Hepatocyte (in vitro differentiated cells): ENCODE measurements at places on chromosomes 2 and 18. TPM values are rescaled to one million over a fixed set of nuclear protein-coding genes. Genes with fewer than 3 reads are reported as not detected.

GRCh38 chr2:107218208-107218607, 332.2 kb upstream of the ST6GAL2 start:
- no peak for DNase-seq

Gene CDK15
- total RNA-seq: 0.80 and 4.0 TPM in 2 replicates

DNA sequence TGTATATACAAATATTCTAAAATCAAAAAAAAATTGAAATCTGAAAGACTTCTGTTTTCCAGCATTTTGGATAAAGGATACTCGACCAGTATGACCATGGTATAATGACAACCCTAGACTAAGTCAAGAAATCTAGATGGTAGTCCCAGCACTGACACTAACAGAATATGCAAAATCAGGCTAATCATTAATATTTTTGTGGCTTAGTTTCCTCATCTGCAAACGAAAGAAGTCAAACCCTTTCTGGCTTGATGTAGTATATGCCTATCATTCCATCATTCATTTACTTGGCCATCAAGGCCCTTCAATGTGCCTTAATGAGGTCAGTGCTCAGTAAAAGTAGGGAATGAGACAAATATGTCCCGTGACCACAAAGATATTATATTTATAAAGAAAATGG, 83.5 kb downstream of the NCKAP5 start:
- no peak for DNase-seq

- DNase-seq: no peak
Measured at GRCh38 chr18:21433436-21433835, 167.1 kb downstream of the ESCO1 start.

DNA sequence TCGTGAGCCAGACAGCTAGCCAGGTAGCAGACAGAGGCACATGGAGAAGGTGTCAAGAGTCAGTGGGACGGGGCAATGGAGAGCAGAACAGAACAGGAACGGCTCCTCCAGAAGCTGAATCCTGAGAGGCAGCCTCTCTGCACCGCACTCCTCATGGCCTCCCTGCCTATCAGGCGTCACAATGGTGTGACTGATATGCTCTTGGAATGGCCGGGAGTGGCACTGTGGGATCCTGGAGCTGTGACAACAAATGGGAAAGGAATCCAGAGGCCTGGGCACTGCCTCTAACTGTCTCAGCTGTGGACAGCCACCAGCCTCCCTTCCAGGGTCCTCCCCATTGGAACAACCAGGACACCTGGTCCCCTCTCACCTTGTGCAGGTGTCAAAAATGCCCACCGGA, 89.1 kb upstream of the ID2 start:
- DNase-seq: no peak

Gene ABHD3
- total RNA-seq: 51.6 and 60.1 TPM in 2 replicates

DNA sequence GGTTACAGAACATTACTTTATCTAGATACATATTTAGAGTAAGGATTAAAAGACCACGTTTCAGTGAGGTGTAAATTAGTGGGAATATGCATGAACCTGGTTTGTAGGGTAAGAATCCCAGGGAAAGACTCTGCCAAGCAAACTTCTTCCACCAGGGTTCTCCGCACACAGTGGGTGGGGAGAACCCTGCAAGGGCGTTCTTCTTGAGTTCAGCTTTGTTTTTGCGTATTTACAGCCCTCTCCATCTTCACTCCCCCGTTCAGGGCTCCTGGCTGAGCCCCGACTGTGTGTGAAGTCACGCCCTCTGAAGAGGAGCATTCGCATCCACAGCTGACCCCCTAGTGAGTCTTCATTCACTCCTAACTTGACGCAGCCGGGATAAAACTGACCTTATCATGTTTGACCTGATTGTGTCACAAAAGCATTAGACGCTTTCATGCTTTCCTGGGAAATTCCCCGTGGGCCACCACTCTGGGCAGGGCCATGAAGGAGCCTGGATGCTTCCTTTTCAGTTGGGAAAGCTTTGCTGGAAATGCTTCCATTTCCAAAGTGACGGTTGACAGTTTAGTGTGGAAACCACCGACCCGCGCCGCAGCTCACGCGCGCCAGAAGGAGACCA, 1.0 kb downstream of the ALKAL2 start:
- DNase-seq: peak; percentile 16

DNA sequence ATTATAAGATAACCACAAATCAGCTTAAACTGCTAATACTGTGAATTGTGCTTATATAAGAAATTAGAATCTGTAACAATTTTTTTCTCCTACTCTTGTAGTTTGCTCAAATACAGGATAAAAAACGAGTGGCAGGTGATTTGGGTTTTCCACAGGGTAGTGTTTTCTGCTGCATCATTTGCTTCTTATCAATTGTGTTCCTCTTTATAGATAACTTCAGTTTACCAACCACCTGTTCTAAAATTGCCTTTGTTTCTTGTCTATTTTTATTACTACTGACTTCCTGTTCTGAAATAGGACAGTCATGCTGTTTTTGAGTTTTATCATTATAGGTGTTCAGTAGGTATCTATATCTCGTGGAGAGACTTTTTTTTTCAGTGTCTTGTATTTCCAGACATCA, 56.9 kb downstream of the MFSD6 start:
- DNase-seq: no peak

GRCh38 chr2:160053946-160054345, 8.5 kb downstream of the PLA2R1 start:
- no peak for DNase-seq

DNA sequence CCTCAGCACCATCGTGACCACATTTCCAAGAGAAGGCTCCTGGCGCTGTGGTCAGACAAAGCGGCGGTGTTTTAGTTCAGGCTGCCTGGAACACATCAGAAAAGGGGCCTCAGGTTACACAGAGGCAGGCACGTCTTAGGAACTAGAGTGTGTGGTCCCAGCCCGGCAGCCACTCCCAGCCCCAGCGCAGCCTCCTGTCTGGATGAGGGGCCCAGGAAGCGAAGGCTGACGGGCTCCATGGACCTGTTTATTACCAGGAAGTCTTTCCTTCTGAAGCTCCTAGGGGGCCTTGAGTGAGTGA, 10.0 kb upstream of the GPR55 start:
- DNase-seq: no peak

DNA sequence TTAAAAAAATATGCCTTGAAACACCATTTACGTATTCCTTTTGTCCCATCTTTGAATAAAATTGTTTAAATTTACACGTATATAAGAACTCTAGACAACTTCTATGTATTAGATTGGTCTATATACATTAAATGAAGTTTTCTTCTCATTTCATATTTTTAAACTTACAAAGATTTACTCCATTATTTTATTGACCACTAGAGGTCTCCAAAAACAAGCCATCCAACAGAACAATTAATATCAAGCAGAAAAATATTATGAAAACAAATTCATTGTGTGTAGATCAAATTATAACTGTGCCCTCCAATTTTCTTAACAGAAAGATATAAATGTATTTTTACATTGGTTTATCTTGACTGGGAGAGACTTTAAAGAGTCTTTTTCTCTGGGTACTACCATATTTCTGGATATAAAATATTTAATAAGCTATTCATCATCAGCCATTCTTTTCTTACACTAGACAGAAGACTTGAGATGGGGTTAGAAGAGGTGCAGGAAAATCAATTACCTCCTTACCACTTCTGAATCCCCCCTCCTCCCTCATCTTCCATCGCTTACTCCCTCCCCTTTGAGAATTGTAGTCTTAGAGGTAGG, 66.5 kb downstream of the DPP4 start:
- no peak for DNase-seq

Gene CDH19
- not detected in 2 replicates for total RNA-seq

GRCh38 chr2:224042191-224042696, 3.2 kb upstream of the SERPINE2 start:
- peak; percentile 24 for DNase-seq

DNA sequence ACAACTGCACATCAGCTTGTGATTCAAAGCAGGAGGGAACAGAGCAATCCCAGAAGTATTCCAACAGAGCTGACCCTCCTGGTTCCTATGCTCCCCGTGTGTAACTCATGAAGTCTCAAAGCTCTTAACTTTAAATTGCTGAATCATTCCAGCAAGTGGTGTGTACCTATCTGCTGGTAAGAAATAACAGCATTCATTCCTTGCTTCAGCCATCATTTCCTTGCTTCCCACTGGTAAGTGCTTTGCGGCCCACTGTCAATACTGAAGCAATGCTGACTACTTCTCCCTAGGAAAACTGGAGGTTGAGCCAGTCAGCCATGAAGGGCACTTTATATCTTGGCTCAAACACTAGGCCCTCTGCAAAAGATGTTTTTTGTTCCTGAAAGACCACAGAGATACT, 222.4 kb downstream of the EXOC6B start:
- DNase-seq: no peak

Gene DUSP2
- total RNA-seq: 7.2 and 11.3 TPM in 2 replicates

DNA sequence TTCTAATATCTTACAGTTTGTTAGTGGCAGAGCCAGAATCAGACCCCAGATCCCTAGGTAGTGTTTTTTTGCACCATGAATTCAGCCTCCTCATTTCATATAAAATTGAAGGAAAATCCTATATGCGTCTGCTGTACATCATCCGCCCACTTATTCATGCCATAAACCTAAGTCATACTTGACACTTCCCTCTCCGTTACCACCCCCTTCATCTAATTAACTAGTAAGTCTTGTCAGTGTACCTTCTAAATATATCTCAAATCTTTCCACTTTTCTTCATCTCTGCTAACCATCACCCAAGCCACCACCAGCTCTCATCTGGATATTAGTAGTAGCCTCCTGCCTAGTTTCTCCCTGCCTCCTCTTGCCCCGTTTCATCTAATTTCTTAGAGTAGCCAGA, 248.7 kb upstream of the SIX3 start:
- DNase-seq: no peak

Gene AGXT
- 69.6 and 90.8 TPM in 2 replicates for total RNA-seq

- DNase-seq: no peak
Measured at GRCh38 chr2:71884303-71885042, 263.2 kb downstream of the CYP26B1 start.
